Mesendoderm (in vitro differentiated cells): ENCODE measurements at places on chromosomes 12 and 14.

- peak; percentile 71 for DNase-seq
Measured at GRCh38 chr14:74085047-74085637, 386 bp downstream of the LIN52 start.

GRCh38 chr14:92653162-92653651 is 95.2 kb downstream of the LGMN start:
- no peak for DNase-seq

DNA sequence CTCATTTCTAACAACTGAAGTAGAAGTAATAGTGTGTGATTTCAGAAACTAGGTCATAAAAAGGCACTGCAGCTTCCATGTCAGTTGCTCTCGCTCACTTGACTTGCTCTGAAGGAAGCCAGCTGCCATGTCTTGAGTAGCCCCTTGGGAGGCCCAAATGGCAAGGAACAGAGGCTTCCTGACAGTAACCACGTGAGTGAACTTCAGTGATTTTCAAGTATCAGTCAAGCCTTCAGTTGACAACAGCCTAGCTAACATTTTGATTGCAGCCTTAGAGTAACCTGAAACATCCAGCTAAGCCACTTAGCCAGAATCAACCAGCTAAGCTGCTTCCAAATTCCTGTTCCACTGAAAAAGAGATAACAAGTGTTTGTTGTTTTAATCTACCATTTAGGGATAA is 26.7 kb downstream of the TOGARAM1 start:
- DNase-seq: peak; percentile 72

GRCh38 chr12:4775936-4776335 is 55.7 kb downstream of the GALNT8 start:
- DNase-seq: no peak

- DNase-seq: peak; percentile 68
Measured at GRCh38 chr12:6200256-6201212, at the start of gene CD9. CD9 (plus strand) TSS chr12:6200400; CDS start chr12:6200500, 100 bp downstream.

GRCh38 chr14:105213361-105213760 is 32.2 kb upstream of the NUDT14 start:
- DNase-seq: no peak

GRCh38 chr12:15318841-15319240 is 3.5 kb upstream of the PTPRO start:
- DNase-seq: no peak

DNA sequence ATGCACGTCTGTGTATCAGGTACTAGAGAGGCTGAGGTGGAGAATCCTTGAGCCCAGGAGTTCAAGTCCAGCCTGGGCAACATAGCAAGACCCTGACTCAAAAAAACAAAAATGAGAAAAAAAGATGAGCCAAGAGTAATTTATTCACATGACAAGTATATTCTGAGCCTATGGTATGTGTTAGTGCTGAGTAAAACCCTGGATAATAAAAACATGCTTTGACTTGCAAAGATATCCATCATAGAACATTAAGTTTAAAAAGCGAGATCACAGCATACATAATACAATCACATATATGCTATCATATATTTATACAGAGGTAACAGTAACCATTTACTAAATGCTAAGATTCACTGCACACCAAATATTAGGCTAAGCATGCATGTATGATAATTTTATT is 23.9 kb upstream of the SLC10A1 start:
- DNase-seq: no peak

DNA sequence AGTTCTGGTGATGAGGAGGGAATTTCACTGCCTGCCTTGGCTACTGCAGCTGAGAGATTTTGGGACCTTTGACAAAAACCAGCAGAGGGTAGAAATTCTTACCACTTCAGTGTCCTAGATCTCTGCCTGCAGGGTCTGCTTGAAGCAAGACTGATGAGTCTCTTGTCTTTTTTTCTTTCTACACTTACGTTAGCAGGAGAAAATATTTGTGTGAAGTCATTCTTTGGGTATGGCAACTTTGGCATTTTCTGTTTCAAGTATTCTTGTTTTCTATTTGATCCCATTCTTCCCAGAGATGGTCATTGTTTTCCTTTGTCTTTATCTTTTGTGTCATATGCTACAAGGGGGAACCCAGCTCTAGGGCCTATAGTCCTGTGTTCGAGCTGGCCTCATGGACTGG is 65.6 kb upstream of the FERMT2 start:
- DNase-seq: no peak

- no peak for DNase-seq
Measured at GRCh38 chr12:46390881-46391280, 18.3 kb upstream of the SLC38A2 start.

GRCh38 chr12:128938886-128939285 is 85.6 kb downstream of the GLT1D1 start:
- DNase-seq: no peak

GRCh38 chr12:130424858-130425697 is 87.4 kb downstream of the PIWIL1 start:
- no peak for DNase-seq

- no peak for DNase-seq
Measured at GRCh38 chr12:102596031-102596430, 115.7 kb upstream of the IGF1 start.

GRCh38 chr12:1104088-1104800 is 113.2 kb downstream of the ERC1 start:
- no peak for DNase-seq

- peak; percentile 77 for DNase-seq
Measured at GRCh38 chr14:104158827-104159798, 20.7 kb downstream of the KIF26A start.

DNA sequence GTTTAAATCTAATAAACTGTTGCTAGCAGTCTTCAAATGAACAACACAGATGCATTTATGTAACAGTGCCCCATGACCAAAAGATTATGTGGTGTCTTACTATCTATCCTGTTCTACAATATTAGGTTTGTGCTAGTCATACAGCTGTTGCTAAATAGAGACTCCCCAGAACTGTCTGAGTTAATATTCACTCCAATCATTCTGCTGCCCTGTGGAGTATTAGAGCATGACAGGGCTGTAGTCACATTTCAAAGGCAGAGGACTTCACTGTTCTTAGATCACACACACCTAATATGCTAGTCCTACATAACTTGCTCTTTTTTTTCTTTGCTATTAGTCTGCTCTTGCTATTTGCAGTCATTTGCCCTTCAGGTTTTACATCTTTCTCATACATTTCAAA is 157.6 kb upstream of the MDGA2 start:
- no peak for DNase-seq

DNA sequence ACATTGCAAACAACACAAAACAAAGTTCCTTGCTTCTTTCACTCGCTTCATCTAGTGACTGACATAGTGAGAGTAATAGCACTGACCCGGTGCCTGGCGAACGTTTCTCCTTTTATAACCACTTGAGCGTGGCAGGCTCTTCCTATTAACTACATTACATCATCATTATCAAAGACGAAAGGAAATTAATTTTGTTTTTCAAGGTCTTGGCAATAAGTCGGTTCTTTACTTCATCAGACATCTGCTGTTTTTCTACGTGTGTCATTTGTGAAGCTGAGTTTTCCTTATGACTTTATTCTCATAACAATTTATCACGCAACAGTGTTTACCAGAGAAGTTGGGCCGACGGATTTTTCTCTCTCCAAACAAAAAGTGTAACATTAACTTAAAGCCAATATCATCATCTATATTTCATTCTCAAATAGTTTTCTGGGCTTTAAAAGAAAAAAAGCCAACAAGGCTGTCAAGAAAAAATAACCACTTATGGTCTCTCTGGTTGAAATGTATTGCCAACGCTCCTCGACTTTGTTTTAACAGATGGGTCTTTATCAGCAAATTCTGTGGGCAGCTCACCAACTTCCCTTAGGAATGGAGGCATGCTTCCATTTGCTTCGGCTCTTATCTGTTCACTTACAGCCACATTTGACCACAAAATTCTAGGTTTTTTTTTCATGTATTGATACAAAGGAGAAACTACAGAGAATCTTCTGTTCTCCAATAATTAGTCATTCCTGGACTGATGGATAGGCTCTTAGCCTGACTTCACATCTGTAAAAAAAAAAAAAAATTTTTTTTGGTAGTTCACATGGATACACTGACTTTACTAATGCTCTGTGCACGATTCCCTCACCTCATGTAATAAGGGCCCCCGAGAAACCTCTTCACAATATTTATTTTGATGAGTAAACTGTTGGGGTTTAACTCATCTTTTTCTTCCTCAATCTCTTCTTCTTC is 97.1 kb upstream of the CDKN3 start:
- DNase-seq: no peak

DNA sequence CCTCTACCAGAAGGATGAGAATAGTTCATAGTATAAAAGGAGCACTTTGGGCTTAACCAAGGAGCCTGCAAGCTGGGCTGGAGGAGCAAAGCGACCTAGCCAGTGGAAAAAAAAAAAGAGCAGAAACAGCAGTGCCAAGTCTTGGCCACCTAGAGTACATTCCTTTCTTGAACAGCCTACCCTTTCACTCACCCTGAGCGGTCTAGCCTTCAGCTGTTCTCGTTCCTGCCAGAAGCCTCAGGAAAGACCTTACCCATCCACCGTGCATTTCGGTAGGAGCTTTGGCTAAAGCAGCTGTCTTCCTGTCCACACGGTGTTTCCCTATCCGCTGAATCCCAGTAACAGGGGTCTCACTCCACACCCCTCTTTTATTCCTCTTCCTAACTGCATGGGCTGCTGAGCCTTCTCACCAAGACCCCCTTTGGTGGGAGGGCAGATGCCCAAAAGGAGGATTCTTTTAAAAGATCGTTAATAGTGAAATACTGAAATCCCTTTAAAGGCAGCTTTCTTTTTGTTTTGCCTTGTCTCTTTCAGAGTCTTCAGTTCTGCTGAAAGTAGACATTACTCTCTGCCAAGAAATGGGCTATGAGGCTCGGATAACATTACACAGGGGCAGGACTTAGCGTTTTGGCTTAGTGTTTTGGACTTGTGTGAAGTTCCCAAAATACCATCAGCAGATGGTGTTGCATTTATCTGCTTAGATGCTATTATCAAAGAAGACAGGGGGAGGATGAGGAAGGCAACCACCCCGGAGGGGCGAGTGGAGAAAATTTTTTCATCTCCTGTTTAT is 88.5 kb upstream of the METAP2 start:
- peak; percentile 11 for DNase-seq

GRCh38 chr12:98446682-98447081 is 68.7 kb upstream of the TMPO start:
- no peak for DNase-seq

- DNase-seq: no peak
Measured at GRCh38 chr14:67377916-67378315, 17.8 kb downstream of the EIF2S1 start.

- DNase-seq: peak; percentile 49
Measured at GRCh38 chr12:57089271-57090245, 644 bp downstream of the NAB2 start.

DNA sequence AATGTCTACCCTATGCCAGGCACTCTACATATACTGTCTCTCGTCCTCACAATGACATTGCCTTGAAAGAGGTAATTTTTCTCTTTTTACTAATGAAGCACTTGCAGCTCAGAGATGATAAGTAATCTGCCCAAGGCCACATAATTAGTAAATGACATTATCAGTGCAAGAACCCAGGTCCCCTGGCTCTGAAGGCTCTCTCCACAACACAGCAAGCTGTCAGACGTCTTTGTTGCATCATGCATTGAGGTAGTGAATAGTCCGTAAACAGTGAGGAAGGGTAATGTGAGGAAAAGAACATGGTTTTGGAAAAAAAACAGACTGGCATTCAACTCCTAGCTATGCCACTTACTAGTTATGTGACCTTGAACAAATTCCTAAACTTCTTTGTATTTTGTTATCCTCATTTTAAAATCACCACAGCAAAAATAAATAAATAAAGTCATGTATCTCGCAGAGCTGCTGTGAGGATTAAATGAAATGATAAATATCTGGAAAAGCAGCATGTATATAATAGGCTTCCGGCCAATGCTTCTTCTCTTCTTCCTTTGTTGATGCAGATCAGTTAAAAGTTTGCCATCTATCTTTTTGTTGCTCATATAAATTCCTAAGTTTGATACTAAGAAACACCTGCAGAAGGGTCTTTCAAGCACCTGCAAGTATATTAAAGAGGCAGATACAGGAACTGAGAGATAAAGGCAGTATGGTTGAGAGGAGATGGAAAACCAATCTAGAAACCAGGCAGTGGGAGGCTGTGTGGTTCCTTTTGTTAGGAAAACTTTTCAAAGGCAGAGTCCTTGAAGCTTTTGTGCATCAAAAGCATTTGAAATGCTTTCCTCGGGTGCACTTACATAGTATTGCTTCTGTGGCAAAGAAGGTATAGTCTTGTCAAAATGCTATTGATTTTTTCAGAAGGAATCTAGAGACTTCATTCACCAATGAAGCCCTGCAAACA is 82.8 kb downstream of the BTG1 start:
- DNase-seq: no peak

DNA sequence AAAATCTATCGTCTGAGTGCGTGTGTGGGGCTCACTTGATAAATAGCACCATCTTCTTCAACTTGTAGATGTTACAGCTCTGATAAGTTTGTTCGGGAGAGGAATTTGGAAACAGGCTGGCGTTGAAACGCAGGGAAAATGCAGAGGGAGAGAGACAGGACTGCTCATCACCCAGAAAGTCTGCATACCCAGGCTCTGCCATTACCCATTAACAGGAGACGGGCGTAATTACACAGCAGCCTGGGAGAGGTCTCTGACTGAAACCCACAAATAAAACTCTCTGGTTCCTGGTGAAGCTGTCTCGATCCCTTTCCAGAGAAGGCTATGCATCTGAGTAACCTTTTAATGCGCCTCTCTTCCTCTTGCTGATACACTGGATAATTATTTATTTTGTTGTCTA is 547.3 kb downstream of the BCL11B start:
- no peak for DNase-seq

GRCh38 chr12:12353807-12354206 is 3.1 kb upstream of the BORCS5 start:
- DNase-seq: no peak

GRCh38 chr14:70043001-70043400 is 145.8 kb downstream of the SLC8A3 start:
- DNase-seq: no peak

DNA sequence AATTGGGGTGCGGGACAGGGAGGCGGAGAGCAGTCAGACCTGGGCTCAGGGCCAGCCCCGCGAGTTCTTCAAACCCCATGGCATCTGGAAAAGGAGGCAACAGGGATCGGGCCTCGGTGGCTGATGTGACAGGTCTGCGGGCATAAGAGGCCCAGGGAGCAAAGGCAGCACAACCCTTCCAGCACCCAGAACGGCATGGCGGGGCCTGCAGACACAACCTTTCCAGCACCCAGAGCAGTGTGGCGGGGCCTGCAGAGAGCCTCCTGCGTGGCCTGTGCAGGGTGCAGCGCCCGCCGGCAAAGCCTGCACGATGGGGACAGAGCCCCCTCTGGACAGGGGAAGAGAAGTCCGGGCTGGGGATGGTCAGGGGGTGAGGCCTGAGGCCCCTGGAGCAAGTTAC is 26.2 kb upstream of the TRAF3 start:
- no peak for DNase-seq

DNA sequence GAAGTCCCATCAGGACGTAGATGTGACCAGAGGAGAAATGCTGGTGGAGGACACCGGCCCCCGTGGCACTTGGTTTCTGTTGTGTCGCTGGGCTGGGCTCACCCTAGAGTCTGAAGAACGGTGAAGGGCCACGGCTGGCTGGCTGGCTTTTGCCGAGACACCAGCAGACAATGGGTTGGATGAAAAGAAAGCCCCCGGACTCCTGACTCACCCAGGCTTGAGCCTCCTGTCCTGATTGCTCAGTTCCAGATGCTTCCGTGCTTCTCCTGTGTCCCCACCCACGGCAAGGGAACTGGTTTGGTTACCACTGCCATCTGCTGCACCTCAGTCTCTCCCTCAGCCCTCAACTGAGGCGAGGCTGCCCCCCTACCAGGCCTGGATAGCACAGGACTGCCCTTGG is 10.4 kb upstream of the ENDOU start:
- no peak for DNase-seq
